ENCODE measurements at places on chromosomes 5 and 9.

- DNase-seq, result no peak
Measured at GRCh38 chr9:137781906-137782585, 95.5 kb upstream of the CACNA1B start.

- no peak for DNase-seq
Measured at GRCh38 chr9:12904261-12905000, 129.6 kb downstream of the LURAP1L start.

- DNase-seq, result peak; percentile 72
Measured at GRCh38 chr5:1105350-1106265, 6.3 kb downstream of the SLC12A7 start.

DNA sequence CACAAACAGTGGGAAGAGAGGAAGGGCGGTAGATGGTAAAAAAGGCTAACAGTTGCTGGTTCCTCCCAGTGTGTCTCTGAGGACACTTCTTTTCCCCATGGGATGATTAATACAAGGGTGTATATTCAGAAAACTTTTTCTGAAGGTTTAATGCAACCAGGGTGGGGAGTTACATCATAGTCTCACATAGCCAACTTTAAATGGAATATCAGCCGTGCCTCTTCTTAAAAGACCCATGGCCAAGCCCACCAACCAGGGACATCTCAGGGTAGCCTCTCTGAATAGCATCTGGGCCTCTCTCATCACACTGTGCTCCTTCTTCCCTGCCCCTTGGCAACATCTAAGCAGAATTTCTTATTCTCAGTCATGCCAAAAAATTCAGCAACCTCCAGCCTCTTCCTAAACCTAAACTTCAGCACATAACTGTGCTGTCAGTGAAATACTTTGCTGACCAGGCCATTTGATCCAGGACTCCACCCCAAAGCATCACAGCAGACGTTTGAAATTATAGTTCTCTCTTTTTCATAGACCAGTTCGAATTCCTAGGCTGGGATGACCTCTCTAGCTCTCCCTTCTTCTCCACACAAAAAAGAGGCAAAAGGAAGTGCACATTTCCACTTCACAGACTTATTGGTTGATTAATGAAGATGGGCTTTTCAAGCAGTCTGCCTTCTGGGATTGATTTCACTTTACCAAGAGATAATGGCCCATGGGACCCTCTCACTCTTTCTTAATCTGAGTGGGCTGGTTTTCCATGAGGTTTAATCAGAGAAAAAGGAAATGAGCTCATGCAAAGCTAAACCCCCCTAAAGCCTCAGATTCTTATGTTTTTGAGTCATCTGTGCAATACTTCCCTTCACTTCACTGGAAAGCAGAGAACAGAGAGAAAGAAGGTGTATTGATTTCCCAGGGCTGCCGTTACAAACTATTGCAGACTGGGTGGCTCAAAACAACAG lies 85.1 kb upstream of the RAI14 start:
- DNase-seq, result no peak

- DNase-seq, result no peak
Measured at GRCh38 chr5:172901012-172901780, 58.0 kb upstream of the RPL26L1 start.

DNA sequence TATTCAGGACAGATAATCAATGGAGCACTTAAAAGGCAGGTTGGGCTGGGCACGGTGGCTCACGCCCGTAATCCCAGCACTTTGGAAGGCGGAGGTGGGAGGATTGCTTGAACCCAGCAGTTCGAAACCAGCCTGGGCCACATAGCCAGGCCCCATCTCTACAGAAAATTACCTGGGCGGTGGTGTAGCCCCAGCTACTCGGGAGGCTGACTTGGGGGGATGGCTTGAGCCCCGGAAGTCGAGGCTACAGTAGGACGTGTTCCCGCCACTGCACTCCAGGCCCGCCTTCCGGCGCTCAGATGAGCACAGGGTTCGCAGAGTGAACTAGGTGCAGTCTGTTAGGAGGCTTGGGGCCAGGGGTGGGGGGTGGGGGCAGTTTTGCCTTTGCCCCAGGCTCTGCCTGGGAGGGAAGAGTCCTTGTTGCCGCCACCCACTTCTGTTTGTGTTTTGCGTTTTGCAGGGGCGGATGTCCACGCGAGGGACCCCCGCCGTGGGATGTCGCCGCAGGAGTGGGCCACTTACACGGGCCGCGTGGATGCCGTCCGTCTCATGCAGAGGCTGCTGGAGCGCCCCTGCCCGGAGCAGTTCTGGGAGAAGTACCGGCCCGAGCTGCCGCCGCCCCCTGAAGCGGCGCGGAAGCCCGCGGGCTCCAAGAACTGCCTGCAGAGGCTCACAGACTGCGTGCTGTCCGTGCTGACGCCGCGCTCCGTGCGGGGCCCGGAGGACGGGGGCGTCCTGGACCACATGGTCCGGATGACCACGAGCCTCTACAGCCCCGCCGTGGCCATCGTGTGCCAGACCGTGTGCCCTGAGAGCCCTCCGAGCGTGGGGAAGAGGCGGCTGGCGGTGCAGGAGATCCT lies 85.2 kb downstream of the ANKRD33B start:
- DNase-seq, result no peak

DNA sequence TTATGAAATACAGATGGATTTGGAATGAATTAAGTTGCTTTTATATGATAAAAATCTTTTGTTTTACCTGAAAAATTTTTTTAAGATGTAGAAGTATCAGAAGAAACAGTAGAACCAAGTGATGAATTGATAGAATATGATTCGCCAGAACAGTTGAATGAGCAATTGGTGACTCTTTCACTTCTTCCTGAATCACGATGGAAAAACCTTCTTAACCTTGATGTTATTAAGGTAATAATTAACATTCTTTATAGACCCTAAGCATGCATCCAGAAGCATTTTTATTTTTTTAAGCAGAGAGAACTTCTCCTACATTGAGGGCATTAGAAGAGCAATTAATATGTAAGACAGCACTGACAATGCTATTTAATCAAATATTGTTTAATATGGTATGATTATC lies 28.8 kb downstream of the WDR36 start:
- DNase-seq, result no peak

DNA sequence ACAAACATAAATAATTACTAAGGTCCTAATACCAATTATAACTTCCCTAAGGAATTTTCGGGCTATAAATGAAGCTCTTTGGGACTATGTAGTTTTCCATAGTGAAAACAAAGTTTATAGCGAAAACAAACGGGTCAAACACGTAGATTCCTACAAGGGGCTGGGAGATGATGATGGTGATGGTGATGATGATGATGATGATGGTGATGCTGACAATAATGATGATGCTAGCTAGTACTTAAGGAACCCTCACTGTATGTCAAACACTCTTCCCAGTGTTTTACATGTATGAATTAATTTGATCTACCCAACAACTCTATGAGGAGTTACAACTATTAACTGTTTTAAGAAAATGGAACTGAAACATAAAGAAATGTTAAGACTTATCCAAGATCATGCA lies 63.7 kb upstream of the PIK3R1 start:
- no peak for DNase-seq
